IPS DF 6.9 (cell line): ENCODE measurements at places on chromosomes 11 and 22.
A peak's percentile ranks its signal among the peaks of the same experiment; 100 is the strongest.

DNA sequence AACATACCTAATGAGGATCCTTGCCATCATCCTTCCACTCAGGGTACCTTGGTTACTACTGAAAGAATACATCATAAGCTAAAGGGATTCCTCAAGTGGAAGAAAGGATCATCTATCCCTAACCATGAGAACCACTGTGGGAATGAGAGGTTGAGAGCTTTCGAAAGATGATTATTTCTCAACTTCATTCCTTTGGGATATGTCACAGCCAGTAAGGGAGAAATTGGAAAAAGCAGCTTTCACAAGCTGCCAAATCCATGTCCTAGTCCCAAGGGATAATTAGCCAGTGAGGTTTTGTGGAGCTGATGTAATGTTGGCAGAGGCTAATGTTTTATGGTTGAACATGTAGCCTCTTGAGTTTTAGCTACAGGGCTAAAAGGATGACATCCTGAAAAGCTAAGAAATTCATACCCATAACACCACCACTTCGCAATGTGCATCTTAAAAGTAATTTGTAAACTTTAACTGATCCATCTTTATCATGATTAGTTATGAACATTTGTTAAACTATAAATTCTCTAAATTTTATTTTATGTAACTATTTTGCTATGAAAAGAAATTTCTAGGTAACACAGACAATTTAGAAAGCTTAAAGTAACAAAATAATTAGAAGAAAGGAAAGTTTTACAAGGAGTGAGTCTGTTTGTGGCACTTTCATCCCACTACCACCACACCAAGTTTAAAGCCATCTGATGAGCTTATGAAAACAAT lies 123.9 kb downstream of the MRTFA start:
- DNase-seq = no peak

- no peak for DNase-seq
These were observed 1442.7 kb downstream of the TBC1D22A start for GRCh38 chr22:48205161-48205560.

GRCh38 chr11:62922189-62922589 lies 1.0 kb upstream of the CHRM1 start:
- no peak for DNase-seq

GRCh38 chr11:68569357-68569756 lies 108.8 kb downstream of the PPP6R3 start:
- no peak for DNase-seq

DNA sequence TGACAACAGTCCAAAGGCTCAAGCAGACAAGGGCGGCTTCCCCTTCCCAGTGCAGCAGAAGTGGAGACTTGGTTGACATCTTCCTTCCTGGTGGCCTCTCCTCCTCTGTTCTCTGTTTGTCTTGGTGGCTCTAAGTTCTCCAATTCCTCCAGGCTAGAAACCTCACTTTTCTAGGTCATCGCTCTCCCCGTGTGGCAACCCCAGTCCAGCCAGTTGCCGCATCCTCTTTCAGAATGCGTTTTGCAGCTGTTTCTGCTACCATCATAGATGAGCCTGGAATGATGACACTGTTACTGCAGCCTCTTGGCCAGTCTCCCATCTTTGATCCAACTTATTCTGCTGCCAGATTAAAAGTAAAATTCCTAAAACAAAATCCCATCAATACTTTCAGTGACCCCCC lies 201.5 kb downstream of the TRIM29 start:
- DNase-seq = no peak

GRCh38 chr22:23556026-23556620 lies 24.0 kb downstream of the IGLL1 start:
- no peak for DNase-seq

DNA sequence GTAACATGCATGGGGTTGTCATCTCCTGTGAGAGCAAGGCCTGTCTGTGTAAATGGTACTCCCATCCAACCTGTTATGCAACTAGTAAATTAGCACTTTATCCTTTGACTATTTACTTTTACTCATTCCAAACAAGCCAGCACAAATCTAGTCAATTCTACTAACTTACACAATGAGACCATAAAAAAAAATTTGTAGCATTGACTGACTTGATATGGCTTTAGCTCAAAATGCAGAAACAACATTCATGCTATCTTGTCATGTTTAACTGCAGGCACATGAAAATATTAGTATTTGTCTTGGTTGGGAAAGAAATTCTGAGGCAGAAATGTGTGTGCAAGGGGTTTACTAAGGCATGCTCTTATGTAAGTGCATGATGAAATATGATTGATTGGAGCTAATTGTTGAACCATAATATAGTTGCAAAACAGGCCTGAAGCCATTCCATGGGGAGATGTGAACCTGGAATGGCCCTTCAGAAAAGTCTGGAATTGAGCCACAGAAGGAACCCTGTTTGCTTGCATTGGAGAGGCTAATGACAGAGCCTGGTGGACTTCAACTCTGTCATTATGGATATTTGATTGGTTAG lies 2.5 kb downstream of the SLC22A25 start:
- no peak for DNase-seq

DNA sequence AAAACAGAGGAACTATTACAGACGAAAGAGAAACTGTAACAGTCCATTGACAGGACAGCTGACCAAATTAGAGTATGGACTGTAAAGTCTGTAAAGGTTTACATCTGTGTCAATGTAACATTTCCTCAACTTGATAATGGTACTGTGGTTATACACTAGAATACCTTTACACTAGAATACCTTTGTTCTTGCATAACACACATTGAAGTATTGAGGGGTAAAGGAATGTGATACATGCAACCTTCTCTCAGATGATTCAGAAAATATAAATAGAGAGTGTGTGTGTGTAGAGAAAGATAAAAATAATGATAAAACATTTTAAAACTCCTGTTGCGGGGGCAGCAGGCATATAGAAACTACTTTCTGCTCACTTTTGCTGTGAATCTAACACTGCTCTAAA lies 5.6 kb upstream of the EEF1G start:
- no peak for DNase-seq

- DNase-seq = peak; percentile 25
These were observed 208.6 kb downstream of the DBX1 start for GRCh38 chr11:19951558-19952115.

DNA sequence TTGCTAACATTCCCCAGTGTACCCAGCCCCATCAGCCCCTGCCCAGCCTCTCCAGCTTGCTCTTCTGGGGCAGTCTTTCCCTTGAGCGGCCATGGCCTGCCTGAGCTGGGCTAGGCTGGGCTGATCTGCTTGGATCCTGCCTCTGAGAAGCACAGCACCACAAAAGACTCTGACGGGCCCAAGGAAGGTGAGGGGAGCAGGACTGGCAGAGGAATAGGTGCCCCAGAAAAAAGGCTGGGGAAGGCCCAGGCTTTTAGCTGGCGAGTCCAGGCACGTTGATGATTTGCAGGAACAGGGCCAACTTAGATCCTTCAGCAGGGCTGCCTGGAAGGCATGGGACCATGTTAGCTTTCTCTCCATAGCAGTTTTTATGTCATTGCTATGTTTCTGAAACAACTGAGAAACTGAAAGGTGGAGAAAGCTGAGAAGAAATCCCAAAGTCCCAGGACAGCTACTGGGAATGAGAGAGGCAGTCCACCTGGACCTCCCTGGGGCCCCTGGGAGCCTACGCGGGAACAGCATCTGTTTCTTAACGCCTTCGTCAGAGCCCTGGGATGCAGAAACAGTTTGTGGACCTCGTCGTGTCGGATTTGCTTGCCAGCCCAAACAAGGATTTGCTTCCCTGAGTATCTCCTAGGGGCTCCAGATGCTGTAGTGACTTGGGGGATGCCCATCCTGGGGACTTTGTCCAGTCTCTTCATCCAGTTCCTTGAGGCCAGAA lies 24.4 kb upstream of the FXYD6 start:
- no peak for DNase-seq

GRCh38 chr22:20464096-20464614 lies 26.5 kb upstream of the SCARF2 start:
- no peak for DNase-seq

- DNase-seq = no peak
These were observed 681.2 kb downstream of the NELL1 start for GRCh38 chr11:21350613-21351012.

DNA sequence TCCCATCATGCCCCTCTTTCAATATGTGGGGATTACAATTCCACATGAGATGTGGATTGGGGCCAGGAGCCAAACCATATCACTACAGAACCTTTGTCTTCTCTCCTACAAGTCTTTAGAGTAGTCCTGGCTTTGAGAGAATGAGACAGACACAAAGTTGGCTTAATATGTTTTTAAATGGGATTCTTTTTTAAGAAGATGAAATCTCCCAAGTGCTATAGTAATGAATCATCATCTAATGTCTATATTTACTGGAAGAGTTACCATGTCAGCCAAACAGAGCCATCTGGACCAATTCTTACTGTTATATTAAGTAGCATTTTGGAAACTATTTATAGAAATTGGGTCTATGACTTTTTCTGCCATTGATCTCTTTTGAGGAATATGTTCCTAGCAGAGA lies 38.1 kb upstream of the CARD18 start:
- DNase-seq = no peak

DNA sequence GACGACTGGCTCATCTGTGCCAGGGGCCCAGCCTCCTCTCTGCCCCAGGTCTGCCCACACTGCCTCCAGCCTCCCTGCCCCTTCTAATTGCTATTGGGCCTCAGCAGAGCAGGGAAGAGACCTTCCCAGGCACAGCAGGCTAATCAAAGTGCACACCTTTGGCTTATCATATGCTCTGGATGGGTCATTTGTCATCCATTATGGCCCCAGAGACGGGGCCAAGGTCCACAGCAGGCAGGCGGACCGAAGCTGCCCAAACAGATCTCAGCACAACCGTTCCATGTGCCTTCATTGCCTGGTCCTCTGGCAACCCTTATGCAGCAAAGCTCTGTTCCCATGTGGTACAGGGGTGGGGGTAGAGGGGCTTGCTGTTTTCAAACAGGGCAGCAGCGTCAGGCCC lies 66.6 kb downstream of the TP53I11 start:
- DNase-seq = no peak

- DNase-seq = no peak
These were observed 156.9 kb upstream of the HSD17B12 start for GRCh38 chr11:43523632-43524031.

- DNase-seq = no peak
These were observed 46.4 kb downstream of the CD82 start for GRCh38 chr11:44611687-44612434.

DNA sequence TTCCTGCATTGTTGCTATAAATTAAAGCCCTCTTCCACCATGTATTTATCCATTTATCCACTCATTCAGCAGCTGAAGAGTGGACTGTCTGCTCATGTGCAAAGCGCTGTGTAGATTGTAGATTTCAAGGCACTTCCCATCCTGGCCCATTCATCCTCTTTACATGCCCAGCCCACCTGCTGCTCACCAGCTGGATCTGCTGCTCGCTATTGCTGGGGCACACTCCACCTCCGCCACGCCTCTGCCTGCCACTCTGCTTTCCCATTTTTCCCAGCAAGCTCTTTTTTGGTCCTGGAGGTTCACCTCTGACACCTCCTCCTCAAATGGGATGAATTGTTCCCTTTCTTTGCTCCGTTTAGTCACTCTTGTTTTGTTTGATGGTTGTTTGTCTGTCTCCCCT lies 48.3 kb downstream of the CEP164 start:
- no peak for DNase-seq

DNA sequence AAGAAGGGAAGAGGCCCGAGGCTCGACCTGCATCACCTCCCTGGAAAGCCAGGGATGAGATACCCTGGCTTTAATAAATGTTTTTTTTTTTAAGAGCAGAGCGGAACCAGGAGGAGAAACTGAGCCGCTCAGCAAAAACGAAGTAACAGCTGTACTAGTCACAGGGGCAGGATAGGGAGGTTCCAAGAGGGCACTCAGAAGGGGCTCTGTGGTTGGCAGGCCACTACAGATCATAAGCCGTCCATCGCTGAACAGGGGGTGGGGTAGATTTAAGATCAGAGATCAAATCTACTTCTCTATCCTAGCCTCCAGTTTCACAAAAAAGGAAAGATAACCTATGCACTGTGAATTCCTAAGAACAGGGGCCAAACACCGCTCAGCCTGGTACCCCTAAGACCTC lies 625 bp downstream of the EIF3D start:
- DNase-seq = no peak

GRCh38 chr11:7495882-7496551 lies 10.7 kb downstream of the OLFML1 start:
- DNase-seq = no peak

GRCh38 chr11:120805960-120806555 lies 217.8 kb upstream of the TBCEL start:
- no peak for DNase-seq

DNA sequence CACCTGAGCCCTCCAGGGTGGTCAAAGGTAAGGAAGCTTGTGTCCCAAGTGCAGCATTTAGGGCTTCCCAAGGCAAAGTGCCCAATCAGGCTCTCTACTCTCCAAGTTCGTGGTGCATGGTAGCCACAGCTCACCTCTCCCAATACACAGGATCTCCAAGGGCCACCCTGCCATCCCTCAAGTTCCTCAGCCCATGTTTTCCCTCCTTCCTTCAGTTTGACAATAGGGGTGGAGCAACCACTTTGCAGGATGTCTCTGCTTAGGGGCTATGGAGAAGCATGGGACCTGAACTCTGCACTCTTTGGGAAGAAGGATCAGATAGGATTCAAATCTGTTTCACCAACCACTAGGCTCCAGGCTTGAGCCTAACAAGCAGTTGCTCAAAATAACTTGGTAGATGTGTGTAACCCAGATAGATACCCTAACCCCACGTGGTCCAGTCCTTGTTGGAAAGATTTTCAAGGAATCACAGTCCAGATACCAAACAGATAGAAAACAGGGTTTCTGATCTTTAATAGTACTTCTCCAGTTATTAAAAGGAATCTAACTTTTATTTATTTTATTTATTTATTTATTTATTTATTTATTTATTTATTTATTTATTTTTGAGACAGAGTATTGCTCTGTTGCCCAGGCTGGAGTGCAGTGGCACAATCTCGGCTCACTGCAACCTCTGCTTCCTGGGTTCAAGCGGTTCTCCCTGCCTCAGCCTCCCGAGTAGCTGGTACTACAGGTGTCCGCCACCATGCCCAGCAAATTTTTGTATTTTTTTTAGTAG lies 248.1 kb downstream of the CTTN start:
- DNase-seq = no peak

DNA sequence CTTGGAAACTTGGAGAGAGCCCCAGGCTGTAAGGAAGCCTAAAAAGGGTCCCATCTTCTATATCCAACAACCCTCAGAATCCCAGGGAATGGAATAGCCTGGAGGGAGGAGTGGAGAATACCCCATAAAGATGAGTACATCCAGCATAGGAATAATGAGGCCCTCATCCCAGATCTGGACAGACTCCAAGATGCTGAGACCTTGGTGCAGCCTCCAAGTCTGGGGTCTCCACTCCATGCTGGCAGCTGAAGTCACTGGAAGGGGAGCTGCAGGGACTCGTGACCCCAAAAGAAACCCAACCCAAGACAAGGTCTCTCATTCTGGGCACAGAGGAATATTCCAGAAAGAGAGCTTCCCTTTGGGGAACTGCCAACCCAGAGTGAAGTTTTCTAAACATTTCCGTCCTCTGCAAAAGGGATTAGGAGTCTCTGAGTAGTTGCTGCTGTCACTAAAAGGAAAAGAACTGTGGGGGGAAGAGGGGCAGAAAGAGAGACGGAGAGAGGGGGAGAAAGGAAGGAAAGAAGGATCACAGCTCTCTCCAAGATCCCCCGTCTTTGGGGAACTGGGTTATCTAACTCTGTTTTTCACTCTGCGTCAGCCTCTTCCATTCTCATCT lies 589 bp downstream of the SCGB1A1 start:
- DNase-seq = no peak
